ENCODE measurements at places on chromosomes 1 and 21.

DNA sequence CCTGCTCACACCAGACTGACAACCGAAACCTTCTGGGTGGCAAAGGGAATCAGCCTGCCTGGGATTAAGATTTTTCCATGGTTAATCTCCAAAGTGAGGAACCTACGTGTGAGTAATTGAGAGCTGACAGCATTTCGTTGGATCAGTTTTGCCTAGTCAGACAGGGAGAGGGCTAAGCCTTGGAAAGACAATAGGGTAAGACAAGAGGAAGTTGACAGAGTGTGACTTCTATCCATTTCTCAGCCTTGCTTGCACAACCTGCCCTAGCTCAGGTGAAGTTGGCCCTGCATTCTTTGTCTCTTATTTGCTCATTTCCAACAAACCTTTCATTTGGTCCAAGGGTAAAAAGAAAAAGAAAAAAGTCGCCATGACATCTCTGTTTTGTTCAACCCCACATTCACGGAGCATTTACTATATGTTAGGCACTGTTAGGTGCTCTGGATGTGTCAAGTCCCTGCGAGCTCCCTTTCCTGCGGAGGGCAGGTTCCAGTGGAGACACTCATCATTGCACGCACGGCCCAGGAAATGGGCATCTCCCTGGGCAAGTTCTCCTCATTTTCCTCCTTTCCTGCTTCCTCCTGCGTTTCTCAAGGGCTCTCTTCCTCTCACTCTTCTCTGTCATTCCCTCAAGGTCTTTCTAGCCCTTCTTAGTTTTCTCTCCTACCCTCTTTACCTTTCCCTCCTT is 23.3 kb downstream of the KIRREL1 start:
- no peak for DNase-seq

DNA sequence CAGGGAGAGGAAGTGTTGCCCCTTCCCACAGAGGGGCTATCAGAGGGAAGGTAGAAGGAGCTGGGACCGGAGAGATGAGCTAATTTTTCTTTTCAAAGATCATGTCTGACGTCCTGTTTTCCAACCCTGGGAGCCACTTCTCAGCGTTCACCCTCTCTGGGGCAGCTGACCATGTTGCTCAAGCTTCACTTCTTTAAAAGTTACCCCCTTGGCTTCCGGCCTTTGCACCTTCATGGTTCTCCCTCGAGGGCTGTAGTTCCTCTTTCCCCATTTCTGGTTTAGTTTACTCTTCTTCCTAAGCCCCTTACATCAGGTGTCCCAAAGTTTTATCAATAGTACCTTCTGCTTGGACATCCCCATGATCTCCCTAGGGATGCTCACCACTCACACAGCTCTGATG is 23.8 kb upstream of the CSF1 start:
- no peak for DNase-seq

- DNase-seq = no peak
These were observed 39.7 kb downstream of the PCNT start for GRCh38 chr21:46363698-46364097.

DNA sequence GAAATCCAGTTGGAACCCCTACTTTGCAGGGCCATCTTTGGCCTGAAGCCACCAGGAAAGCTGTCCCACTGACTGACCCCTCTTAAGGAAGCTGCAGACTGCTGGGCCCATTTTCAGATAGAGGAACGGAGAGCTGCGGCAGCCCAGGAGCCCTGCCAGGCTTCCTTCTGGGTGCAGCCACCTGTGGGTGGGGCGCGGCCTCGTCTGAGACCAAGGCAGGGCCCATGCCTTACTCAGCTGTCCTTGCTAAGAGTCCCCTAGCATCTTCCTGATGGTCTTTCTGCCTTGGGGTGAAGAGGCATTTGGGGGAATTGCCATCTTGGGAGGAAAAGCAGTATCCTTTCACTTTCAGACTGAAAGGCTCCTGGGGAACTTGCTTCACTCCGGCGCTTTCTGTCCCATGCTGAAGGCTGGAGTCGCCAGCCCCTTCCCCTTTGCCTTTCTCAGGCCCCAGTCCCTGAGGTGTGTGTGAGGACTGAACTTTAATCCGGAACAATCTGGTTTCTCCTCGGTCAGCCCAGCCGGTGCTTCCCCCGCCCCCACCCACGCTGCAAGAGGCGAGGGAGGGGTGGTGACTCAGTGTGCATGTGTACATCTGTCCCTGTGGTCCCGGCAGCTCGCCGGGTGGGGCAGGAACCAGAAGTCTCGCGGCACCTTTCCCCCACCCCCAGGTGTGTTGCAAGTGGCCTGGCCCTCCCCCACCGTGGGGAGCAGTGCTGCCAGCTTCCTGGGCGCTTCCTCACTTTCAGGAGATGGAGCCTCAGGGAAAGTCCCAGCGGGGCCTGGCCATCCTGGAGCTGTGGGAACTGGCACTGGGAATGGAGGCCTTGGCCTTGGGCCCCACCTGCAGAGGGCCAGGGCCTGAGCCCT is 5.1 kb downstream of the ZC3H12A start:
- peak; percentile 90 for DNase-seq

- no peak for DNase-seq
These were observed 9.8 kb upstream of the CENPF start for GRCh38 chr1:214593158-214593557.

- DNase-seq = no peak
These were observed 51.9 kb upstream of the PPP2R5A start for GRCh38 chr1:212233321-212233720.

DNA sequence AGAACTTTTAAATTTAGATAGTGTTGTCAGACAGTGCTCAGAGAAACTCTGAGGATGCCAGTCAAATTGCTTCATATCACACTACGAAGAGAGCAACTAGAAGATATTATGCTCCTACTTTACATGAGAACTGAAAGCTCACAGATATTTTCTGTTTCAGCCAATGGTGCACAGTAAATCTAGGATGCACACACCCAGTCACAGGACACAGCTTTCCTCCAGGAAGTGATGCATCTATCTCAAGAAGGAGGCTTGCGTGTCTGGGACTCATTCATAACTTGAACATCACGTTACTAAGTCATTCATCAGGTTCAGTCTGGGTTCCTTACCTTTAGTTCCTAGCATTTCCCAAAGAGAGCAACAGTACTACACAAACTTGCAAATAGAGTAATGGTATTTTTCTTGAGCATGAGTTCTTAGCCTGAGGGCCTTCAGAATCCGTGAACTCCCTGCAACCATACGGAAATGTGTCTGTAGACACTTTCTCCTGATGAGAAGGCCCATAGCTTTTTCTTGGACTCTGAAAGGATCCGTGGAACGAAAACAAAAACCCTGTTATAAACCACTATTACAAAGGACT is 12.2 kb downstream of the ZNF697 start:
- DNase-seq = no peak

- no peak for DNase-seq
These were observed 39.4 kb upstream of the NGF start for GRCh38 chr1:115377411-115377810.

- DNase-seq = no peak
These were observed 33.6 kb downstream of the CD58 start for GRCh38 chr1:116537040-116537831.

DNA sequence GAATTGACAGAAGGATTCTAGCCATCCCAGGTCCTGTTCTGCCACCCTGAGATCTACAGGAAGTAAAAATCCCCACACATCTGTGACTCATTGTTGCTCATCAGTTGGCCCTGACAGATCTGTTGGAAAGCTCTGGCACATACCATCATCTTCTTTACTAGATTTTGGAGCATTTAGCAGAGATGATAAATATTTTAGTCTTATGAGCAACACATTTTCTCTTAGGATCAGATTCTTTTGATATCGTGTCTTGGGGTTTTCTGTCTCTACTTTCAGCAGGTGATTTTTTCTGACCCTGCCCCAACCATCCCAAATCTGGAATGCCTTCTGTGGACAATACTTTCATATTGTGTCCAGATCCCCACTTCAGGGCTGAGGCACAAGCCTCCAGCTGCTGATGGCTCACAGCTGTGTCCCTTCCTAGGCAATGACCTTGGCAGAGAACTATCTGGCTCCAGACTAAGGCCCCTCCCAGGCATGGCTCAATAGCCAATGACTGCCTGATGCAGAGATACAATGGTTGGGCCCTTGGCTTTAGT is 102.8 kb downstream of the GDAP2 start:
- DNase-seq = no peak

GRCh38 chr1:155131856-155132255 is 3.8 kb upstream of the SLC50A1 start:
- no peak for DNase-seq

GRCh38 chr1:116147972-116148371 is 36.8 kb downstream of the MAB21L3 start:
- DNase-seq = no peak

- DNase-seq = no peak
These were observed 29.3 kb downstream of the AK2 start for GRCh38 chr1:33007190-33008050.

- DNase-seq = no peak
These were observed 89.2 kb upstream of the CCDC190 start for GRCh38 chr1:162950187-162950586.

DNA sequence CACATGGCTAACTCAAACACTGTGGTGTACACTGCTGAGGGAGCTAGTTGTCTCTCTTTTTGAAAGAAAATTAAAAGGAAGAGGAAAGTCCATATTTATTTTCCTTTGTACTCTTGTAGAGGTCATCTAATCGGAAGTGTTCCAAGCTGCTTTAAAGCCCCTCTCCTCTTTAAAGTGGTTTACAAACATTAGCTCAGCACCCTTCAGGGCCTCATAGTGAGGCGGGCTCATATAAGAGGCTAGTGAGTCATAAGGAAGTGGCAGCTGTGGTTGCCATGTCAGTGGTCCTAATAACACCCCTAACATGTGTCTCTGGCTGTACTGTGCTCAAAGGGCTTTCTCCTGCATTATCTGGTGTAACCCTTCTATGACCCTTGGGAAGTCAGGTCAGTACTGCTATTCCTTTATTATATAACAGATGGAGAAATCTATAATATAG is 104.4 kb upstream of the SERBP1 start:
- DNase-seq = no peak

GRCh38 chr1:36070349-36070748 is 13.5 kb upstream of the TEKT2 start:
- DNase-seq = no peak

DNA sequence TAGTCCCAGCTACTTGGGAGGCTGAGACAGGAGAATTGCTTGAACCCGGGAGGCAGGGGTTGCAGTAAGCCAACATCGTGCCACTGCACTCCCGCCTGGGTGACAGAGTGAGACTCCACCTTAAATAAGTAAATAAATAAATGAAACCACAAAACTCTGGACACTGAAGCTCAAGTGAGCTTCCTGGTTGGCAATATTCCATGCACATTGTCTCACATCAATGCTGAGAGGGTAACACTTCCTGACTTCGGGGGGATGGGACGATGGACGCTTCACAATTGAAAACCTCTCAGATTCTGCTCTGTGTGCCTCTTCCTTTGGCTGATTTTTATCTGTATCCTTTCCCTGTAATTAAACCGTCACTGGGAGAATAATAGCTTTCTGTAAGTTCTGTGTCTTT is 70.0 kb upstream of the ZNF644 start:
- DNase-seq = no peak

- DNase-seq = no peak
These were observed 30.9 kb downstream of the RCAN1 start for GRCh38 chr21:34583926-34584563.

DNA sequence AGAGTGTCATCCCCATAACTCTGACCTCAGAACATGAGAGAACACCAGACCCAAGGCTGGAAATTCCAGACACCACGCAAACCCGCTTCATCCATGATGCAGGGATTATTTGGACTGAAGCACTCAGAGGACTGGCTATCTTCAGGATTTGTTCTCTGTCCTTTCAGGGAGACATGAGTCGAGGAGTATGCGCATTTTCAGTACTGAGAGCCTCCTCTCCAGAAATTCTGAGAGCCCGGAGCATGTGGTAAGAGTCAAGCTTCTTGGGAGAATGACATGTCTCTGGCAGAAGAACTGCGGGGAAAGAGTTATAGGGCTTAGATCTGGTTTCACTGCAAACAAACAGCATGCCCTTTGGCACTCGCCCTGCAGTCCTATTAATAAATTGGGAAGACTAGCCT is 6.9 kb downstream of the LAX1 start:
- DNase-seq = no peak

DNA sequence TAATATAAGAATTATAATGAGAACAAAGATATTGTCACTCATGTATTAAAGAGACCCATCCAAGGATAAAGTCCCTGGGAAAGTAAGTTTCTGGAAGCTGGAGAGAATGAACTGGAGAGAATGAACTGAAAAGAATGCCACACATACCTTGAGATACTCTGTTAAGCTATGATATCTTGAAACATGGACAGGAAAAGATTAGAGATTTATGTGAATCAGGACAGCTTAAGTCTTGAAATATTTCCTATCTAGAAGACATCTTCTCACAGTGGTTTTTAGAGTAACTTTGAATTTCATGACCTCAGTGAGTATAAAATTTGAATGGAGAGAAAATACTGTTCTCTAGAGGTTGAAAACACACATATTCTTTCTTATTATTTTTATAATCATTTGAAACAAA is 201.3 kb upstream of the HMCN1 start:
- no peak for DNase-seq

DNA sequence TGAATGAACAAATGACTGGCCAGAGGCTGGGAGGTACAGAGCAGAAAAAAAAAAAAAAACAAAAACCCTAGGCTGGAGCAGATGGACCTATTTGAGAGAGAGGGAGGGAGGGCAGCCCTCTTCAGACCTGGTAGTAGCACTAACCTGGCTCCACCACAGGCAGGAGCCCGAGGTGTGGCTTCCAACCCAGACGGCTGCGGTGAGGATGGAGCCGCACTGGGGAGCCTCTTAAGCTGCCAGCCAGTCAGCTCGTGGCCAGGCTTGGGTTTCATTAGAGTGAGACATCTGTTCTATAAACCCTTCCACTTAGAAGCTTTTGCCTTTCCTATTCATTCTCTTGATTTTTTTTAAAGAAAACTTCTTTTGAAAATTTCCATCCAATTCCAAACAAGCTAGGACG is 16.8 kb downstream of the LGR6 start:
- no peak for DNase-seq

- no peak for DNase-seq
These were observed 378.9 kb upstream of the RUNX1 start for GRCh38 chr21:35428001-35428320.

DNA sequence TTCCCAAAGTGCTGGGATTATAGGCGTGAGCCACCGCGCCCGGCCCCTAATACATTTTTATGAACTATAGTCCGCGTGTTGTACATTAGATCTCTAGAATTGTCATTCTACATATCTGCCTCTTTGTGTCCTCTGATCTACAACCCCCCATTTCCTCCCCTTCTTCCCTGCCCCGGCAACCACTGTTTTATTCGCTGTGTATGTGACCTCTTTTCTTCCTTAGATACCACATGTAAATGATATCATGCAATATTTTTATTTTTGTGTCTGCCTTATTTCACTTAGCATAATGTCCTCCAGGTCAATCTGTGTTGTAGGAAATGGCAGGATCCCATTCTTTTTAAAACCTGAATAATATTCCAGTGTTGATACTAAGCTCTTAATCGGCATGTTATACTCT is 99.5 kb upstream of the NRIP1 start:
- DNase-seq = no peak

- DNase-seq = no peak
These were observed 34.7 kb upstream of the CASZ1 start for GRCh38 chr1:10830961-10831668.

- DNase-seq = no peak
These were observed 732.3 kb downstream of the NCAM2 start for GRCh38 chr21:21730512-21730911.

All from activated gamma-delta T cell treated with Interleukin-2 at 50 U/mL for 16 hours (primary cell).